ENCODE measurements at places on chromosomes 4 and X.

- no peak for DNase-seq
Observed at GRCh38 chr4:78962597-78963115, 23.4 kb upstream of the PAQR3 start.

DNA sequence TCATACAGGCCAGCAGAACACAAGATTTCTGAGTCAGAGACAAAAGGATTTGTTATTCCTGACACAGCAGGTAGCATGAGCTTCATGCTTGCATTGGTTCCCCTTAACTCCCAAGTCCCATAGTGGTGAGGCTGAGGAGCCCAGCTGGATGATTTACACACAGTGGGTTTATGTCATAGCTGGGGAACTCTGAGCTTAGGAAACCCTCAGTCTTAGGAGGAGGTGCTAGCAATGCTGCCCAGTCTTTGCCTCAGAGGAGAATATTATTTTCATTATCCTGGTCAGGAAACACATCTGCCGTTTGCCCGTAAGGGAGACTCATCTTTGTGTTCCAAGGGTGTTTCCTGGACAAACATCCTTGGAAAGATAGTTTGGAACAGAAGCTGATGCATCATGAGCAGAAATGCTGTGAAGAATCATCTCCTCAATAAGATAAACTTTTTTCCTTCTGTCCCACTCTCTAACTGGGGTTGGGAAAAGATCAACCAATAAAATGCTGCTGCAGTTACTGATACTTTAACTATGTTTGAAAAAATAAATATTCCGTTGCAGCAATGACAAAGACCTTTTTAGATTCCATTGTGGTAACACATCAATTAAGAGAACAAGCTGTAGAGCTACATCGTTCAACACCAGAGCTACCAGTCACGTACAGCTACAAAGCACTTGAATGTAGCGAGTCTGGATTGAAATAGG, 146.8 kb downstream of the DCLK2 start:
- no peak for DNase-seq

- DNase-seq = no peak
Observed at GRCh38 chr4:118337954-118338353, 14.8 kb downstream of the PRSS12 start.

DNA sequence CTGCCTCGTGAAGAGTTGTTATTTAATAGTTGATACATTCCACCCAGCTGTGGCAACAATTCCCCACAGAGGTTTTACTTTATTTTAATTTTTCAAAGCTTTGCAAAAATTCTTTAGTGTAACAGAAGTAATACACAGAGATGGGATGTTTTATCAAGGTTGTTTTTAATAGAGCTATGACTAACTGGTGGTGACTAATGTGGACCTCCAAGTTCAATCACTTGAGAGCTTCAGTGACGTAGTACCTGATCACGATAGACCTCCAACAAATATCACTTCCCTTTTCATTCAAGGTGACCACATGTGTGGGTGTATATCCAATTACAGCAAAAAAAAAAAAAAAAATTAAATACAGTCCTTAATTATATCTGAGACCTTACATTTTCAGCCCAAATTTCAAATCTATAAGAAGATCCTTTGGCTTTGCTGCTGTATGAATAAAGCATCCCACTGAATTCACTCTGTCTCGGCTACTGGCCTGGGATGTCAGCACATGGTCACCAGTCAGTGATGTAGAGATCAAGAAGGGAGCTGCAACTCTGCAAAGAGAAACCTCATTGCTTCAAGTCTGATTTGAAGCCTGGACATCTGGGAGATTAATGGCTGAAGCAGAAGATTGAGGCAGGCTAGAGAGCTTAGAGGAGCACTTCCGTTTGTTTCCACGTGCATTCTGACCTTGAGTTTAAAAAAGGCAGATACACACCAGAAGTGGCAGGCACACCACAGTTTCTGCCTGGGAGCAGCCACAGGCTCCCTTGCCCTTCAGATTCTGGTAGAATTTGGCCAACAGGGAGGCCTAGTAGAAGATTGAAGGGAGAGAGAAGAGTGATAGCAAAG, 345.9 kb upstream of the NOCT start:
- DNase-seq = no peak

DNA sequence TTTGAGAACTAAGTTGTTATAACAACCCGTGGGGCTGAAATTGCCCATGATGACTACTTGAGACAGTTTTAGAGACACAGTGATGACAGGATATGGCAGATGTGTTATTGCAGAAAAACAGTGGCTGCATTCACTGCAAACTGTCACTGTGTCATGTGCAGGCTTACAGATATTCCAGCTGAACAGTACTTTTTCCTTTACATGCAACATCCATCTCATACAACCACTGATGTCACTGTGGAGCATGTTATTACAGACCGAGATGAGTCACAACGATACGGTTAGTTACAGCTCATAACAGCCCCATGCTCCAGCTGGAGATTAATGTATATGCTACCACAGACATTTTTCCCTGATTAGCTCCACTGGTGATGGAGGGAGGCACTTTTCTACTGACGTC, 207.4 kb downstream of the TMA16 start:
- no peak for DNase-seq

Measured in stimulated activated CD4-positive, alpha-beta T cell treated with anti-CD3 and anti-CD28 coated beads, Interleukin-12 subunit alpha, Interleukin-12 subunit beta, amount 100 ng/mL, for 4 hours (primary cell).